ENCODE measurements at places on chromosomes 7 and 10.

DNA sequence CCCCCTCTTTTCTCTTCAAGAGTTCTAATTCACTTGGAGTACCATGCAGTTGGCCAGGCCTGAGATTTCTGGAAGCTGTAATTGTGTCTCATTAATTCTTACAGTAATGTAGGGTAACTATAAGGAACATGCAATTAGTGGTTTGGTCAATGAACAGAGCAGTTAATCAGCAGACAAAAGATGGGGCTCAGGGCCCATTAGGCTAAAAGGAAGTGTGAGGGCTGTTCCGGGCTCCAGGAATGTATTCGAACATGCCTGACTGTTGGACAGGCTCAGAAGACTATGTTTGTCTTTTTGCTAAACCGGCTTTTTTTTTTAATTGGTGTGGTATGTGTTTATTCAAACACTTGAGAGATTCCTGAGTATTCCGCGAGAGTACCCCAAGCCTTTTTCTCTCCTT is 42.5 kb upstream of the FZD8 start:
- no peak for DNase-seq

DNA sequence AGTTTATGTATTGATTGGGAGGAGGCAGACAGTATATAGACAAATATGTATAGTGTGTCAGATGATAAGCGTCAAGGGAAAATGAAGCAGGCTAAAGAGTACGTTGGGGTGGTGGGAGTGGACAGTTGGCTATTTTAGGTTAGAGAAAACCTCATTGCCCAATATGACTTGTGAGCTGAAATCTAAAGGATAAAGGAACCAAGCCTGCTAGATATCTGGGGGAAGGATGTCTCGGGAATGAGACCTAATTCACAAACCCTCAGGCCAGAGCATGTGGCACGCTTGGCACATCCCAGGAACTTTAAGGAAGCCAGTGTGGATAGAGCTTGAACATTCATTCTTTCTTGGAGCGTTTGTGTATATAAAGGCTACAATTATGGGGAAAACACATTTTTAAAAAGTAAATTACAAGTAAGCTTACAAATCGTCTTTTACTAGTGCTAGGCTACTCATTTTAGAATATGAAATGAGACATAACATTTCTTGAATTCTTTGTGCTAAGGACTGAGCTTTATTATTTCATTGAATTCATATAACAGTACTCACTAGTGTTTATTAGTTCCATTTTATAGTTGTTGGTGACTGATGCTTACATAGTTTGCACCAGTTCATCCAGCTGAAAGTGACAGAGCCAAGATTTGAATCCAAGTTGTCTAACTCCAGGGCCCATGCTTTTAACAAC is 9.7 kb downstream of the FHIP2A start:
- no peak for DNase-seq

DNA sequence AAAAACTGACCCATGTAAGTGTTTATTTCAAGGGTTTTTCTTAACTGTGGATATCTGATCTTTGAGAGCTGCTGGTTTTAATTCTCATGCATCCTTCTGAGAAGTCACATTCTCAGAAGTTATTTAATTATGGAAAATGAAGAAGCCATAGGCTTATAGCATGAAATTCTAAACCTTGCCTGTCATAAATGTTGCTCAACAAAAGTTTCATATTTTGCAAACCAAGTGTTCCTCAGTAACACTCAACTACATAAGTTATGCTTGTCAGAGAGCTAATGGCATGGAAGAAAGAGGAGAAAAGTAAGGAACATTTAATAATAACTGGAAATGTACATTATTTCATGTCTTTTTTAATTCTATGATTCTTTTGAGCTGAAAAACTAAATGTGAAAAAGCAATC is 78.6 kb upstream of the MPP7 start:
- no peak for DNase-seq

GRCh38 chr7:46651561-46652088 is 730.6 kb upstream of the IGFBP3 start:
- no peak for DNase-seq

DNA sequence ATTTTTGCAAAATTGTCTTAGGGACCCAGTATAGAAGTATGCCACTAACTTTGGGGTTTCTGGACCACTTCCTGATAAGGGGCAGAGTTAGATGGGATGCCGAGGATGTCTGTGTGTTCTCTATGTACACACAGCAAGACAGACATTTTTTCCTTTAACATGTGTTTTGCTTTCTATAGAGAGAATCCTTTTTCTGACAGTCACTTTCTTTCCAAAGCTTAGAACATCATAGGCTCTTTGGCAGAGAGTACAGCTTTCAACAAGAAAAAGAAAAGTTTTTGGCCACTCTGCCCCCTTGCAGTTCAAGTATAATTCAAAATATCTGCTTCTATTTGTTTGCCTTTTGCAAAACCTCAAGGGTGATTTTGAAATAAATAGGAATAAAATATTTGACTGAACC is 44.1 kb downstream of the PAPSS2 start:
- DNase-seq = no peak

- DNase-seq = no peak
Measured at GRCh38 chr7:120925392-120925791, 25.2 kb upstream of the ING3 start.

DNA sequence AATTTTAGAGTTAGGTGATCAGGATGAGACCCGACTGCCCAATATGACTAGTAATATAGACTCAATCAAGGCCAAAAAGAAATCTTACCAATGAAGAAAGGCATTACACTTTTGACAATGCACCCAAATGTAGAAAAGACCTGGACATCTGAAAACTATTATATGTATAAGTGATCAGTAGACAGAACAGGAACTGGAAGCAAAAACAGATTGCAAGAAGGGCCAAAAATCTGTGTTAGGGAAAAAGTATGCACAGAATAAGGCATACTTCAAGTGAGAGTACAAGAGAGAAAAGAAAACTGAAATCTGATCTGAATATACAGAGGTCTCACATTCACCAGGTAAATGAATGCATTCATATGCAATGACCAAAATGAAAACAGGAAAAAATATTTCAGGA is 107.0 kb downstream of the GNAI1 start:
- no peak for DNase-seq

DNA sequence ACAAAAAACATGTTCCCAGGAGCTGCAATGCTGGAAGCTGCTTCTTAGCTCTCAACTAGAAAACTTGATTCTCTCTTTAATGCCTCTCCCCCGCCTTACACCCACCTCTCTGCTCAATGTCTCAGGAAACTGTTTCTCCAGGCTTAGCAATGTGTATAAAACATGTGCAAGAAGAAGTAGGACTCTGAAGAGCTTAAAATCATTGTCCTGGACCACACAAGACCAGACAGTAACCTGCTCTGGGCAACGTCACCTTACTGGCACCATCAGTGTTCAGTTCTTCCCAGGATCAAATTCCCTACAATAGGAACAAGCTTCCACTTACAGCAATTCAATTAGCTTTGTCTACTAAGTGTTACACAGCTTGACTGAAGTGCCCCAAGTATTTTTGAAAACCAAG is 104.9 kb downstream of the RAPGEF5 start:
- no peak for DNase-seq

DNA sequence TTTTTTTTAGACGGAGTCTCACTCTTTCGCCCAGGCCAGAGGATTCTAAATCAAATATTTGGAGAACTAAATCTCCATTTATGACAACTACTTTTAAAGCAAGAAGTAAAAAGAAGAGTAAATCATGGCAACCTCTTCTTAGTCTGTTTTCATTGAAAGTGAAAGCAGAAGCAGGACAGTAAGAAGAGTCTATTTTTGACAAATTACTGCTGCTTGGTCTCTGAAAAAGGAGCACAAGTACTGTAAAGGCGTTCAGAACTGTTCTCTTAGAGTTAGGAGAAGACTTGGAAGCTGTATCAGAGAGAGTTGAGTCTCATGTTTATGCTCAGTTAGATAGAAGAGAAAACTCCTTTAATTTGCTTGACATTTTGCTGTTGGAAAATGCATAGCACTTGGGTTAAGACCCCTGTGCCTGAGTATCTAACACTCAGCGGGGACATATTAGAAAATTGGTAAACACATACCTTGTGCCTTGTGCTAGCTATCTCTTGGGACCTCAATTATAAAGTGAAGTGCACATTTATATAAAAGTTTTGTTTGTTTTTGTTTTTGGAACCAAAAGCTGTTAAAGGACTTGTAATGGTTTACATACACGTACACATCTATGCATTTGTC is 433.0 kb downstream of the ANKRD7 start:
- no peak for DNase-seq

DNA sequence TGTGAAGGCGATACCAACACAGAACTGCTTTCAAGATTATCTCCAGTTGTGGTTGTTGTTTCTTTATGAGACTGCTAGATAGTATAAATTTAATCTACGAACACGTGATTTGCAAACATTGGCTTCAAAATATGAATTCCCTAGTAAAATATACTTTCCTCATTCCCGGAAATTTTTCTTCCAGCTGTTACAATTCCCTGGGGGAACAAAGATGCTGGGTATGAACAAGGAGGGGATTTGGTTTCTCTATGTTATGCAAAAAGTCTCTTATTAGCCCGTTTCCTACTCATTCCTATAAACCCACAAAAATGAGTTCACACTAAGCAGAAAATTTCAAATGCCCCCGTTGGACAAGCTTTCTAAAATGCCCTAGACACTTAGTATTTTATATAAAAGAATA is 928.3 kb downstream of the CNTNAP2 start:
- DNase-seq = no peak

DNA sequence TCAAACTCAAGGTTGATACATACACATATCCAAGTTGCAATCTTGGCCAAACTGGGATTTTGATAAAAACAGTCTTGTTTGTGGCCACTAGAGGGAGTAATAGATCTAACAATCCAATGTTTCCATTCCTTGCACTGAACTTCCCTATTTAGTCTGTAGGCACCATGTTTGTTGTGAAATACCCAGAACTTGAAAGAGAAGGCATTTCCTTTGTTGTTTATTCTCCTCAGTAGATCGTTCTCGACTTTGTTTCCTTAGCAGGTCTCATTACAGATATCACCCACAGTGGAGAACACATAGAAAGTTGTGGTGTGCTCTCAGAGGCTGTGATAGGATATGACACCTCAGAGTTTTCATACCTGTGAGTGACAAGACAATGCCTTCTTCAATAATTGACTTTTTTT is 70.3 kb upstream of the MXI1 start:
- peak; percentile 40 for DNase-seq

- DNase-seq = peak; percentile 51
Measured at GRCh38 chr7:32062150-32062549, 8.1 kb downstream of the PDE1C start.

DNA sequence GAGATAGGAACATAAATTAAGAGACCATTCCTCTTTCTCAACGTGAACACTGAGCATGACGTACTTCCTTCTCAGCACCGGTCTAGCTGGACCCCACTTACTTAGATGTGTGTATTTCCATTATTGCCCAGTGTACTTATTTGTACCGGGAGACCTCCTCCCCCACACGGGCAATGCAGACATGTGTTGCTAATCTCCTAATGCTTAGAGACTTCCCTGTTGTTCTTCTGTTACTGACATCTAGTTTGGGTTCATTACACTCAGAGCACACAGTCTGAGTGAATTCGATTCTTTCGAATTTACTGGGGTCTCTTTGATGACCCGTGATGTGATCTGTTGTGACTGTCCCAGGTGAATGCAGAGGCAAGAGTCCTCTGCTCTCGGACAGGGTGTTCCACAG is 260.0 kb downstream of the MAD1L1 start:
- no peak for DNase-seq

GRCh38 chr10:47101196-47101595 is 190.0 kb downstream of the PTPN20 start:
- DNase-seq = no peak

GRCh38 chr7:150519310-150519709 is 4.6 kb downstream of the GIMAP7 start:
- DNase-seq = no peak

GRCh38 chr7:128801003-128801402 is 9.2 kb downstream of the CCDC136 start:
- DNase-seq = no peak

DNA sequence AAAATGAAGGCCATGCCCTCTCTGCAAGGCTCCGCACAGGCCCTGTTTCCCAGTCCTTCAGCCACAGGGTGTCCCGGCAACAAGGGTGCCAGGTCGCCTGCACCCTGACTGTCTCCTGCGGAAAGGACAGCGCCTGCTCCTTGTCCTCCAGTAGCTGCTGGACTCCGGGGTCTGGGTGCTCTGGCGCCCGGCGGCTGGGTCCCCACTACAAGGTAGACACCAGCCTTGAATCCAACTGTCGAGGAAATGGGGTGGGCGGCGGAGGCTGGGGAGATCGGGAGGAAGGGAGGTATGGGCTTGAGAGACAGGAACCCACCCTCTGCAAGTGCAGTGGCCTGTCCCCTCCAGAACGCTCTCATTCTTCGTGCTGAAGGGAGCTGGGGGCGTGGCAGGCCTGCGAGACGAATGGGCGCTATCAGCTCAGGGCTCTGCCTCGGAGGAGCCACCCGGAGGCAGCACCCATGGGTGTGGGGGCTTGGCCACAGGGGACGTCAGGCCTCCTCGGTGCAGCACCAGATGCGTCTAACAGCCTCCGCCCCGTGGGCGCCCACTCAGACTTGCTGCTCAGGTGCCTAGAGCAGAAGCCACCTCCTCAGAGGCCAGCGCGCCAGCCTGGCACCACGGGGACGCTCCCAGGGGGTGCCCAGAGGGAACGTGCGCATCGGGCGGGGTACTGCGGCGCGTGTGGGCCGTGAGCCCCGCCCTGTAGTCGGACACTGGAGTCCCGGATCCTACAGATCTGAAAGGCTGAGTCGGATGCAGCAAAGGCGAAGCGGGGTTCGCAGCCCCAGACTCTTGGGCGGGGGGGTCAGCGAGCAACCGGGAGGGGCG is 15.6 kb downstream of the ADAM8 start:
- no peak for DNase-seq

GRCh38 chr7:92053312-92053711 is 81.0 kb downstream of the CYP51A1 start:
- no peak for DNase-seq

DNA sequence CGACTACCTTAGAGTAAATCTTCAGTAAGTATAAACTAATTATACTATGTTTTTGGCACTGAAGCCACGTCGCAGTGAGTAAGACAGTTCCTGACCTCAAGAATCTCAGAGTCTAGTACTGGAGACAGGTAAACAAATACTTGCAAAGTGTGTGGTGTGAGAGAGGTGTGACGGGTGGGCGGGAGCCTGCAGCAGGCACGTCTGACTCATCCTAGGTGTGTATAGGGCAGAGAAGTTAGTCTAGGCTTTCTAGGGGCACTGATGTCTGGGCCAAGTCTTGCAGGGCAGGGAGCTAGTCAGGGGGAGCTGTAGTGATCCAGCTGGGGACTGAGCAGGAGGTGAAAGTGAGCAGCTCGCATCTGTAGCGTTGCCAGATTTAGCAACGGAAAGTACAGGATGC is 35.9 kb upstream of the SFTPD start:
- DNase-seq = no peak

DNA sequence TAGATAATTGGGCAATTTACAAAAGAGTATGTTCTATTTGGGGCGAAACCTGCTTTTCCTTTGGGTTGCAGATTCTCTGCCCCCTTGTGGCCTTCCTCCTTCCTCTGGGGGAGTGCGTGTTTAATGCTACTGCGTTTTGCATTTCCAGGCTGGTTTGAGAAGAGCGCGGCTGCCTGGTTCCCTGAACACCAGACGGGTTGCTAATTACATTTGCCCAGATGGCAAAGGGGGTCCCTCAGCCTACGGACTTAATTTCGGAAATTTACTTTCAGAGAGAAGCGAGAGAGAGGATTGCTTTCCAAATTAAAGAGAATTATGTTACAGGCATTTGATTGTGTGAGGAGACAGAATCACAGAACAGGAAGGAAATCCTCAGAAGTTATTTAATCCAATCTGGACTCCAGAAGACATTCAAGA is 91.9 kb upstream of the JAZF1 start:
- DNase-seq = peak; percentile 79

GRCh38 chr10:66838656-66839055 is 87.2 kb upstream of the LRRTM3 start:
- no peak for DNase-seq

- no peak for DNase-seq
Measured at GRCh38 chr10:43076876-43077420, at the start of gene RET. TSS of gene RET (plus strand) at chr10:43077069. CDS start at chr10:43077259, 190 bp downstream.

All from NCI-H1694 (cell line).